ENCODE measurements at places on chromosomes 12 and 14.

DNA sequence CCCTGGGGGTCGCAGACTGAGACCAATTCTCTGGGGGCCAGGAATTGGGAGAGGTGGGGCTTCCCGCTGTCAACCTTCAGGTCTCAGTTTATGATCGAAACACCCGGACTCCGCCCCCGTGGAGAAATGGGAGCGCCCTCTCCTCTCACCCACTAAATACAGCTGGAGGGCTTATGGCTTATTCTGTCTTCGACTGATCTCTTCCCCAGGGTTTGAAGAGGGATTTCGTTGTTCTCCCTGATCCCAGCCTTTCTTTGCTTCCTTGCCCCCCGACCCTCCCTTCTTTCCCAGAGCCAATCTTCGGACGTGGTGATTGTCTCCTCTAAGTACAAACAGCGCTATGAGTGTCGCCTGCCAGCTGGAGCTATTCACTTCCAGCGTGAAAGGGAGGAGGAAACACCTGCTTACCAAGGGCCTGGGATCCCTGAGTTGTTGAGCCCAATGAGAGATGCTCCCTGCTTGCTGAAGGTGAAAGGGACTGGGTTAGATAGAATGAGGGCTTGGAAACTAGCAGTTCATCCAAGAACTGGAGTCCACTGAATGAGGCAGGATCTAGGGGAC, 607 bp downstream of the OS9 start:
- peak; percentile 56 for DNase-seq

DNA sequence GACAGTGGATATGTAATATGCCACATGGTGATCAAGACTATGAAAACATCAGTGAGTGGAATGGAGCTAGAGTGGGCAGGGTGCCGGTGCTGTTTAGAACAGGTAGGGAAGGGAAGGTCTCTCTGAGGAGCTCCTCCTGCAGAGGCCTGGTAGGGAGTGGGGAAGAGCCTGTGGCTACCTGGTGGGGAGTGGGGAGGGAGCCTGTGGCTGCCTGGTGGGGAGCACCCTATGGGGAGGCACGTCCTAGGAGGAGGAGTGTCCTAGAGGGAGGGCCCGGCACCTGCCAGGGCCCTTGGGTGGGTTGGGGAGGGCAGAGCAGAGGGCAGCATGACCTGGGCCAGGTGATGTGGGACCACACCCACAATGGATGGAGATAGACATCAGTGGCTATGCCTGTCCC, 122.6 kb downstream of the ADGRD1 start:
- no peak for DNase-seq

DNA sequence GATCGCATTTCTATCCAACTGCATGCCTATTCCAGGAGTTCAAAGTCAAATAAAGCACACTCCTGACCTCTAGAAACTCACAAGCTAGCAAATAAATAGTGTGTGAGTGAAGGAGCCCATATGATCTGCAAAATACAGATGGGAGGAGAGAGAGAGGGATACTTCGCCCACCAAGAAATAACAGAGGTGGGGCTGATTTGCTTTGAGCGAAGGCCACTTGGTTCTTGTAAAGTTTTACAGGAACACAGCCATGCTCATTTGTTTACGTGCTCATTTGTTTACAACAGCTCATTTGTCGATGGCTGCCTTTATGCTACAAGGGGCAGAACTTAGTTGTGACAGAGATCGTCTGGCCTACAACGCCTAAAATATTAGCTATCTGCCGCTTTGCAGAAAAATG, 63.4 kb upstream of the GPATCH2L start:
- DNase-seq, result no peak

DNA sequence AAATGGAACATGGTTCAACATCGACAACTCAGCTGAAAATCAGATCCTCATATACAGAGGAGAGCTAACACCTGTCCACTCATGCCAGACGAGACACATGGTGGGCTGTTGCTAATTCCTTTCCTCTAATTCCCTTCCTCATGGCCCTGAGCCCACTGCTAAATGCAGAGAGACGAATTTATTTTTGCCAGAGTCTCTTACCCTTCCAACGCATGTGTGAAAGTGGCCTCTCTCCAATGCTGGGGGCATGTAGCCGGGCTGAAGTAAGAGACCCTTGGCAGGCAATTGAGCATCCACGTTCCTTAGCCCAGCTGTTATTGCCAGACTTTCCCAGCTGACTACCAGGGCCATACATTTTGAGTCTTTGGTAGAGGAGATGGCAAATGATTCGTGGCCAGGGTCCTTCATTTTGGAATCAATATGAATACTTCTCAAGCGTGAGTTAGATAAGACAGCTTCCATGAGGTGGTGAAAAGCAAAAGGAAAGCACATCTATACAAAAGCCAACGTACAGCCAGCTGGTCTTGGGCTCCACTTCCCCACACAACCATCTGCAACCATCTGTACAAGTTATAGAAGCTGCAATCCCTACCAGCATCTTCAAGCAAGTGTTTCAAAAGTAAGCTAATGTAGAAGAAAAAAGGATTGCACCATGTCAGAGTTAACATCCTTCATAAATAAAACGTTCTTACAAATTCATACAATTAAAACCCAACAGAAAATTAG, 28.6 kb downstream of the CORO1C start:
- DNase-seq, result no peak

DNA sequence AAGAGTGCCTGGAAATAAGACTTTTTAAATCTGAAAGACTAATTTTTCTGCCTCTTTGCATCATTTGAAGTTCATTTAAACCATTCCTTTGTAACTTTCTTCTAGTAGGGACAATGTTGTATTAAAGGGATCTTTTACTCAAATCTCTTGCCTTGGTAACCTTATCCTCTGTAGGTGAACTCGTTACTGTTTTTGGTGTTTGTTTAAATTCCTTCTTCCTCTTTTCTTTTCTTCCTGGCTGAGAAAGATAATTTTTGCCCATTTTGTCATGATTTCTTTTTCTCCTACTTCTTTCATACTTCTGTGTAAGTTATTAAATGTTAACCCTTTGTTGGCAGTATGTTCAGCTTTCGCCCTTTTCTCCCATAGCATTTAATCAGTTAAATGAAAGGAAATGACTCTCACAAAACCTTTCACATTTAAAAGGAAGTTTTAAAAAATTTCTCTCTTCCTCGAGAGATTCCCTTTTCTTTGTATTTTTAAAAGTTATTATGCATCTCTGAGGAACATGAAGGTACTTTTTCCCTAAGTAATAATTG, 10.3 kb downstream of the VEZT start:
- no peak for DNase-seq

Measured in K562 (cell line).